ENCODE measurements at places on chromosomes 1 and 21. TPM values are rescaled to one million over a fixed set of nuclear protein-coding genes. Genes with fewer than 3 reads are reported as not detected.
A peak's percentile ranks its signal among the peaks of the same experiment; 100 is the strongest.

C1orf141 gene
- total RNA-seq, result 5.7 TPM

TAL1 gene
- total RNA-seq, result 9.6 TPM

ZMYM4 gene
- 63.8 TPM for total RNA-seq

DNA sequence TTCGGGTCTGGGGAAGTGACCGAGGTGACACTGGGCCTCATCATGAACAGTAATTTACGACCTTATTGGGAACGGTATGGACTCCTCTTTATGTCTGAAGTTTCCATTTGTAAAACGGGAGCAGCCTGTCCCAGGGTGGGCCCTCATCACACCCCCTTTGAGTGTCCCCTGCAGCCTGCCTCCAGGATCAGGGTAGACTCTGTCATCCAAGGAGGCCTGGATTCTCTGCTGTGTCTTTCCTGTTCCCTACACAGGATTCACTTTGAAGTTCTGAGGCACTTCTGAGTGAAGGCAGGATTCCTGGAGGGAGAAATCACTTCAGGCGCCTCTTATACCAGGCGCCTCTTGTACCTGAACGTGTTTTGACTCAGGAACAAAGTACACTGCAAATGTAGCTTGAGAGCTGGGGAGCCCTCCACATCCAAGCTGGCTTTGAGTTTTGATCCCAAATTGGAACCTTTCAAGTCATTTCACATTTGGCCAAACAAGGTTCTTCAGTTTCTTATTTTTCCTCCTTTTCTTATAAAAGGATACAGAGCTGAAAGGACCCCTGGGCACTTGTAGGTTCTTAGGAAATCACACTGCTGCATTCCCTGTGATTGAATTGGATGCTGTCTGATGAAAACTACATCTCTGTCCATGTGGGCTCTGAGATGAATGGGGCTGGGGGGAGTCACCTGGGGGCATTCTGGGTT lies 106.0 kb downstream of the SUSD4 start:
- H3K4me3 ChIP-seq, result no peak overlapping the region
- no peak overlapping the region for H3K27ac ChIP-seq
- peak; percentile 49 for DNase-seq
- H3K27me3 ChIP-seq, result no peaks in the 10 kb centered on the region
- no peaks in the 10 kb centered on the region for H3K4me1 ChIP-seq
- no peaks in the 10 kb centered on the region for H3K36me3 ChIP-seq

- H3K27ac ChIP-seq, result no peak overlapping the region
- no peaks in the 10 kb centered on the region for H3K36me3 ChIP-seq
- no peak overlapping the region for H3K4me3 ChIP-seq
- H3K27me3 ChIP-seq, result no peaks in the 10 kb centered on the region
Measured at GRCh38 chr1:107767156-107767582, 197.8 kb downstream of the VAV3 start.

DNA sequence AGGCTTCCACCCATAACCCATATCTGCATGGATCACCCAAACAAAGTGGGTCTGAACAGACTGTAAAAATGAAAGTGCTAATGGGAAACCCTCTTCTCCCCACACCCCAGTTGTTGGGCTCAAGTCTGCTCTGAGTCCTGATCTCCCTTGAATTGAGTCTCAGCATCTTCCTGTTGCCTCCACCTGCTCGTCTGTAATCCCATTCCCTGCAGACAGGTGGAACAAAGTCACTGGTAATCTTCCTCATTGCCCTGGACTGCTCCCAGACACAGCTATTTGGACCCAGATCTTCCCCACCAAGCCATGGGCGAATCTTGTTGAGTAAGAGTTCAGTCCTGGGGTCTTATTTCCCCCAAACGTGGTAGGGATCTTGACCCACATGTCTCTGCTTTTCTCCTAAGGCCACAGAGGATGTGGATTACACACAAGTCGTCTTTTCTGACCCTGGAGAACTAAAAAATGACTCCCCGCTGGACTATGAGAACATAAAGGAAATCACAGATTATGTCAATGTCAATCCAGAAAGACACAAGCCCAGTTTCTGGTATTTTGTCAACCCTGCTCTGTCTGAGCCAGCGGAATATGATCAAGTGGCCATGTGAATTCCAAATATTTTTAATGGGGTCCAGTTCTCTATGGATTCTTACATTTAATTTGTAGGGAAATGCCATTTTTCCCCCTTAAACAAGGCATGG lies 15.7 kb downstream of the AVPR1B start:
- no peaks in the 10 kb centered on the region for H3K36me3 ChIP-seq
- no peaks in the 10 kb centered on the region for H3K4me1 ChIP-seq
- H3K4me3 ChIP-seq, result no peak overlapping the region
- no peak for DNase-seq
- H3K27me3 ChIP-seq, result no peaks in the 10 kb centered on the region
- H3K27ac ChIP-seq, result no peak overlapping the region

DNA sequence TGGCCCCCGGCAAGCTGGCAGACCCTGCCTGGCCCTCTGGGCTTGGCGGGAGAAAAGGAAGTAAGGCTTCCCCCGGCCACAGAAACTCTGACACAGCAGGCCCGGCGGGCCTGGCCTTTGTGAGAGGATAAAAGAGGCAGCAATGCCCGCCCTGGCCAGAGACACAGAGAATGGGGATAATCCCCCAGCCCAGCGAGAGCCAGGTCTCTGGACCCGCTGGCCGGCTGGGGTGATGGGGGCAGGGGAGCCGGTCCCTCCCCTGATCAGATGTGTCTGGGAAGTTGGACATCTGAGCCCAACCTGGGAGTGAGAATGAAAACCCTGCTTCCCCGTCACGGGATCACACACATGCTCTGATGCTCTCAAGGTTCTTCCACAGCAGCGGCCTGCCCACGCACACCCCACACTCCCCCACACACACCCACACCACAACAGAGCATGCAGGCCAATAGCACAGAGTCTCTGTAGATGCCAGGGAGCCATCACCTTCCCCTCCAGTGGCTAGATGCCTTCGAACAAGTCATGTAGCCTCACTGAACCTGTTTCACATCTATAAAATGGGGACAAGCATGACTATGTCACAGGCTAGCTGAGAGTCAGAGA lies 4.2 kb downstream of the RSPO1 start:
- H3K4me1 ChIP-seq, result peaks cover 13% of the 10 kb centered on the region
- H3K27me3 ChIP-seq, result peaks cover 44% of the 10 kb centered on the region
- H3K4me3 ChIP-seq, result no peak overlapping the region
- H3K27ac ChIP-seq, result no peak overlapping the region
- no peak for DNase-seq

DNA sequence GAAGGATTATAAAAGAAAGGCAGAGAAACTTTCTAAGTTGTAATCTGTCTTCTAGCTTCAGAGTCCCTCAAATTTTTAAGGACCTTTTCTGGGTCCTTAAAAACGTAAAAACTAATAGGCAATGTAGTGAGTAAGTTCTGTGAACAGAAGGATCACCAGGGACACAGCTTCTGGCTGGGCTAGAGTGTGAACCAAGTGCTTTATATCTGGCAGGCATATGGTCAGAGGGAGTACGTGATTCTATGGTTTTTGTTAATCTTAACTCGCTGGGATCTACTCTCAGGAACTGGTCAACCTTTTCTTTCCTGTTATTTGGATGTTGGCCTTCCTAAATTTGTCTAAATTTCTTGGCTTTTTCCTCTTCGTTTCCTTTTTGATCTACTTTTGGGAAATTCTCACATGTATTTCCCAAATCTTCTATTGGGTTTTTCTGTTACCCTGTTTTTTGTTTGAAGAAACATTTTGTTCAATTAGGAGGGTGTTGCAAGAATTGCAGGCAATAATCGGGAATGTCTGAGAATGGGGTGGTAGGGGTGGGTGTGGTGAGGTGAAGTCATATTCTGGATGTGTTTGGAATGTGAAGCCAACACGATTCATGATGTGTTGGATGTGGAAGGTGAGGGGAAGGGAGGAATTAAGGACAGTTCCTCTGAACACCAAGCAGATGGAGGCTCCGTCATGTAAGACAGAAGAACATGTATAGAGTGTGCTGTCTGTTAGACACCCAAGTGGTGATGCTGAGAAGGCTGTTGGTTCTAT lies 193.2 kb downstream of the FMN2 start:
- no peaks in the 10 kb centered on the region for H3K36me3 ChIP-seq
- H3K4me1 ChIP-seq, result no peaks in the 10 kb centered on the region
- no peaks in the 10 kb centered on the region for H3K27me3 ChIP-seq

DNA sequence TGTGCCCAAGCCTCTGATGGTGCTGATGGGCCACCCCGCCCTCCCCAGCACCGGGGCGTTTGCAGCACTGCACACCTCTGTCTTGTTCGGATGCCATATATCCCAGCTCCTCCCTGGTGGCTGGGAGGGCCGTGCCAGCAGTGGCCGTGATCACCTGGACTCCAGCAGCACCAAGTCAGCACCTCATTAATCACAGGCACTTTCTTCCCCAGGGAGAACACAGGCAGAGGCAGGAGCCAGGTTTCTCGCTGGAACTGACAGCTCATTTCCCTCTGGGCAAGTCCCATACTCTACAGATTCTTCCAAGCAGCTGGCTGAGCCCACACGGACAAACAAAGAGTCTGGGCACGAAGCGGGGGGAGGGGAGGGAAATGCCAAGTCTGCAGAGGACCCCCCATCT lies 141.7 kb upstream of the EDN2 start:
- no peak overlapping the region for H3K4me3 ChIP-seq
- no peak overlapping the region for H3K27ac ChIP-seq
- H3K27me3 ChIP-seq, result no peaks in the 10 kb centered on the region
- H3K36me3 ChIP-seq, result no peaks in the 10 kb centered on the region

- H3K27ac ChIP-seq, result no peak overlapping the region
- H3K4me3 ChIP-seq, result no peak overlapping the region
- no peak for DNase-seq
Measured at GRCh38 chr1:173266841-173267240, 59.7 kb upstream of the TNFSF4 start.

DNA sequence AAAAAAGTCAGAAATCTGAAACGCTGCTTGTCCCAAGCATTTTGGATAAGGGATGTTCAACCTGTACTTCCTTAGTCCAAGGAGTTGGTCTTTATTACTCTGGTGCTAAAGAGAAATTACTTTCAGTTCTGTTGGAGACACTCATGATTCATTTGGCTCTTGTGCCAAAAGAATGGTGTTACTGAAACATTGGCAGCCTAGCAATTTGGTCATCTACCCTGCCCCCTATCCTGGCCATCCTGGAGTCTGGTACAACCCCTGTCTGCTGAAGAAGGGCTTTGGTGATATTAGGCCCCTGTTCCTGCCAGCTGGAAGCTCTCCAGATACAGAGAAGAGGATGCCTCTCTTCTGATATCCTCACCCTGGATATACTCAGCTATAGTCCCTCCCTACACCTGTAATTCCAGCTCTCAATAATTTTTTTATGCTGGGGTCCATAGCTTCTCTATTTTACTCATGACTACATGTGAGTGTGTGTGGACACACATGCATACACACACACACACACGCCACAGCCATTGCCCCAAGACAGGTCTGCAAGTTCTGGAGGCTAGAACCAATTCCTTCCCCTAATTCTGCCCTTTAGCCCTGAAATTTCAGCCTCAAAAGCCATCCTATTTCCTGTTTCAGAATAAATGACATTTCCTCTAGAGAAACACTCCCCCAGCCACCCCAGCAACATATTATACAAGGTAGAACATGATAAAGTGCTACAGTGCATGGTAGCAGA lies 40.0 kb downstream of the LHX8 start:
- no peaks in the 10 kb centered on the region for H3K36me3 ChIP-seq
- no peak overlapping the region for H3K4me3 ChIP-seq
- DNase-seq, result no peak
- H3K27me3 ChIP-seq, result no peaks in the 10 kb centered on the region

GRCh38 chr1:109625176-109625575 lies 5.5 kb downstream of the AMPD2 start:
- H3K4me1 ChIP-seq, result peaks cover 16% of the 10 kb centered on the region
- no peaks in the 10 kb centered on the region for H3K27me3 ChIP-seq
- no peak for DNase-seq
- H3K4me3 ChIP-seq, result no peak overlapping the region
- no peaks in the 10 kb centered on the region for H3K36me3 ChIP-seq

DNA sequence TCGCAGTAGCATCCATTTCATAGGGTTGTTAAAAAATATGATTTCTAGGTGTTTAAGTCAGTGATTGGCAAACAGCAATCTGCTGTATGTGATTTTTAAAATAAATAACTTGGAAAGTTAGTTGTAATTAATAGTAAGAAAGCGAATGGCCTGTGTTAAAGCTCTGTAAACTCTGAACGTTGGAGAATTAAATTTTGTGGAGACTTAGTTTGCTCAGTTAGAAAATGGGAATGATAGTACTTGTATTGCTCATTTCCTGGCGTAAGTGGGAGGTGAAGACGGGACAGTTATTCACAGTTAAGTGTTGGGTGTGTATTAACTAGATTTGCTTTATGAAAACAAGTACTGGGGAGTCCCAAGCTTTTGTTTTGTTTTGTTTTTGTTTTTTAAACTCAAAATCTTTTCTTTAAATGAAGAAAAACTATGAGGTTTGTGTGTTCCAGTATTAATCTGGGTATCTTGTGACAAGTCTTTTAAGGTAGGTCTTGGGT lies 995 bp downstream of the CACYBP start:
- H3K27me3 ChIP-seq, result no peaks in the 10 kb centered on the region
- H3K4me3 ChIP-seq, result peak overlapping the region; percentile 89
- no peaks in the 10 kb centered on the region for H3K36me3 ChIP-seq
- no peak overlapping the region for H3K27ac ChIP-seq
- DNase-seq, result no peak

DNA sequence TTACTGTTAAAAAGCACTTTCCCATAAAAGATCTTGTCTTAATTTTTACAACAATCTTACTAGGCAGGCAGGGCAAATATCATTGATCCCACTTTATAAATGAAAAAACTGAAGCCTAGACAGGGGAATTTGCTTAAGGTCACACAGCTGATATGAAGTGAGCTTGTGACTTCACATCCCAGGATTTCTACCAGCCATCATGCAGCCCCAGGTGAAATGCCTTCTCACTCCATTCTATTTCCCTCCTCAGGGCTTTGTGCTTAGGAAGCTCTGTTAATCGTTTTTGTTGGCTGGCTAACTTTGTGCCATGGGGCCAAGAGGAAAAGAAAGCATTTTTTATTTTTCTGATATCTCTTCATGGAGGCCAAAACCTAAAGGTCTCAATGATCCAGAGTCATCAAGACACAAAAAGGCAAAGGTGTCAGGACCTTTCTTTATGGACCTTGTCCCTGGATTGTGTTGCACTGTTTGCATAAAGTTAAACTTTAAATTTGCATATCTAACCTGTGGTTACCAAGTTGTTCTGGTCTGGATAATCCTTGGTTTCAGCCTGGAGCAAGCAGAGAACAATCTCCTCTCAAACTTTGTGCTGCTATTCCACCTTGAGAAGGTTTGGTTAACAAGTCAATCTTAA lies 44.8 kb upstream of the ZNF326 start:
- H3K36me3 ChIP-seq, result no peaks in the 10 kb centered on the region
- H3K27me3 ChIP-seq, result no peaks in the 10 kb centered on the region
- H3K4me1 ChIP-seq, result no peaks in the 10 kb centered on the region
- DNase-seq, result no peak
- H3K4me3 ChIP-seq, result no peak overlapping the region
- H3K27ac ChIP-seq, result no peak overlapping the region

DNA sequence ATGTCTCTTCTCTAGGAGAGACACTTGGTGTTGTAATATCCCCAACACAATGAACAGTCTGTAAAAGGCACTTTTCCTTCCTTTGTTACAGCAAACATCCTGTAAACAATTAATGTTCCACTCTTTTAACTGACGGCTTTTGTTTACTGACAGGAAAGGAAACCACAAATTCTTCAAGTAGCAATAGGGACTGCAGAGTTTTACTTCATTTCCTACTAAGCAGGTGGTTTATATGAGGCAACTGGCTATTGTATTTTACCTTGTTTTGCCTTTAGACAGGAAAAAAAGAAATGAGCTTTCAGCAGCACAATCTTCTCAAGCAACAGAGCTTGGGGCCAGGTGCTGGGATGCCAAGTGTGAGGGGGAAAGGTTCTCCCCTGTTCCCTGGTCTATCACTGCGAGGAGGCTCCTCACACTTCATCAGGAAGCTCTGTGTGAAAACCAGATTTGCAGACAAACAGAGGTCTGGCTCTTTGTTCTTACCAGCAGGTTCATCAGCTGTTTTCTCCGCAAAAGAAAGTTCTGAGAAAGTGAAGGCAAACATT lies 51.2 kb downstream of the SIPA1L2 start:
- H3K4me1 ChIP-seq, result peaks cover 33% of the 10 kb centered on the region
- H3K27me3 ChIP-seq, result no peaks in the 10 kb centered on the region

Data from lung (tissue), 17 donors.